Smooth muscle cell of the coronary artery (primary cell): ENCODE measurements at places on chromosomes 4 and X. TPM values are rescaled to one million over a fixed set of nuclear protein-coding genes. Genes with fewer than 3 reads are reported as not detected.

Gene NEUROG2
- total RNA-seq = not detected in 2 replicates

Gene OCIAD1
- 74.2 and 76.6 TPM in 2 replicates for total RNA-seq

Gene PAGE2B
- not detected in 2 replicates for total RNA-seq

Gene TRIM75
- total RNA-seq = not detected in 2 replicates

Gene SASH3
- not detected in 2 replicates for total RNA-seq

Gene SPP1
- total RNA-seq = 0.15 and 0.23 TPM in 2 replicates

Gene KLF3
- total RNA-seq = 7.0 and 10.2 TPM in 2 replicates

Gene NLGN4X
- 0.59 TPM in 1 of 2 replicates, not detected in the other for total RNA-seq

Gene RIPPLY1
- total RNA-seq = not detected in 2 replicates

Gene TIGD4
- total RNA-seq = 0.08 TPM in 1 of 2 replicates, not detected in the other

Gene ETDA
- total RNA-seq = not detected in 2 replicates

Gene NAT8L
- under 0.01 and 0.12 TPM in 2 replicates for total RNA-seq

Gene ODAPH
- not detected in 2 replicates for total RNA-seq

Gene IGSF1
- total RNA-seq = 0.08 TPM in 1 of 2 replicates, not detected in the other

Gene NAP1L2
- total RNA-seq = 0.23 and 0.70 TPM in 2 replicates

Gene BMX
- total RNA-seq = 0.12 and 0.53 TPM in 2 replicates

Gene PLXNB3
- 2.5 and 4.1 TPM in 2 replicates for total RNA-seq

Gene C4orf36
- total RNA-seq = 0.53 and 2.8 TPM in 2 replicates

Gene GAGE13
- not detected in 2 replicates for total RNA-seq

Gene ADAD1
- not detected in 2 replicates for total RNA-seq

Gene H2BW2
- total RNA-seq = not detected in 2 replicates

Gene NPNT
- total RNA-seq = 1.1 TPM in 1 of 2 replicates, not detected in the other

Gene FABP2
- total RNA-seq = not detected in 2 replicates

Gene S100P
- total RNA-seq = not detected in 2 replicates

Gene OTUD6A
- not detected in 2 replicates for total RNA-seq

Gene PDGFRA
- 173 and 451 TPM in 2 replicates for total RNA-seq

Gene TNMD
- not detected in 2 replicates for total RNA-seq

Gene VSIG1
- 0.90 TPM in 1 of 2 replicates, not detected in the other for total RNA-seq

Gene IRF2
- total RNA-seq = 14.6 and 30.4 TPM in 2 replicates

Gene TMPRSS11B
- not detected in 2 replicates for total RNA-seq

Gene BANK1
- total RNA-seq = 0.08 and 0.12 TPM in 2 replicates

Gene GRIA2
- 0.59 TPM in 1 of 2 replicates, not detected in the other for total RNA-seq

Gene CFP
- 0.12 and 0.15 TPM in 2 replicates for total RNA-seq

Gene PASD1
- not detected in 2 replicates for total RNA-seq

Gene PCDH10
- total RNA-seq = 0.12 and 120 TPM in 2 replicates

Gene PARM1
- total RNA-seq = 0.70 and 1.2 TPM in 2 replicates

Gene SPANXD
- total RNA-seq = not detected in 2 replicates

Gene PRICKLE3
- 3.0 and 4.1 TPM in 2 replicates for total RNA-seq

Gene IL13RA1
- 27.1 and 57.8 TPM in 2 replicates for total RNA-seq

Gene PACRGL
- total RNA-seq = 17.6 and 18.4 TPM in 2 replicates

Gene DNAAF6
- not detected in 2 replicates for total RNA-seq

Gene BEND2
- total RNA-seq = not detected in 2 replicates

Gene DRP2
- 0.12 and 6.7 TPM in 2 replicates for total RNA-seq

Gene SNCA
- 0.23 and 0.35 TPM in 2 replicates for total RNA-seq

Gene CLGN
- total RNA-seq = 1.8 TPM in 1 of 2 replicates, not detected in the other

Gene MED12
- total RNA-seq = 23.3 and 25.5 TPM in 2 replicates

Gene INTS6L
- total RNA-seq = 2.3 and 3.5 TPM in 2 replicates

Gene DCHS2
- total RNA-seq = not detected in 2 replicates

Gene SMIM10L2A
- total RNA-seq = 0.08 and 0.35 TPM in 2 replicates

Gene SPACA5B
- not detected in 2 replicates for total RNA-seq

Gene CDKN2AIP
- total RNA-seq = 11.7 and 11.8 TPM in 2 replicates
